Stimulated activated CD4-positive, alpha-beta T cell treated with anti-CD3 and anti-CD28 coated beads, Interleukin-12 subunit alpha, Interleukin-12 subunit beta, amount 100 ng/mL, for 4 hours (primary cell): ENCODE measurements at places on chromosomes 12 and 14.

GRCh38 chr12:1505576-1505975, 88.8 kb downstream of the FBXL14 start:
- DNase-seq = no peak

DNA sequence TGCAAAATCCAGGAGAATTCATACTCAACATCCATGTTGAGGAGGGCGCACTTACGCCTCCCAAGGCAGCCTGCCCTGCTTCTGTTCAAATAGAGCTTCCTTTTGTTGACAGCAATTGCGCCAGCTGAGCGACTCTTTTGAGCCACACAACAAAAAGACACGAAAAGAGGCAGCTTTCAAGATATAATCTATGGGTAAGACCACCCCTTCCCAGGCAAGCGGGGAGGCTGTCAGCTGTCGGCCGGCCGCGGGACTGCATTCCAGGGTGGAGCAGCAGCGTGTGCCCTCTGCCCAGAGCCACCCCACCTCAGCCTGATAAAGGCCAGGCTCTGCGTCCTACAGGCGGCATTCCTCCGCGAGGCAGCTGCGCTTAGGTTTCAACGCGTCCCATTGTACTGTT, 15.8 kb upstream of the STAB2 start:
- no peak for DNase-seq

GRCh38 chr12:110284597-110284996, 3.5 kb downstream of the ATP2A2 start:
- no peak for DNase-seq

- no peak for DNase-seq
These were observed 22.8 kb upstream of the LALBA start for GRCh38 chr12:48592591-48593086.

DNA sequence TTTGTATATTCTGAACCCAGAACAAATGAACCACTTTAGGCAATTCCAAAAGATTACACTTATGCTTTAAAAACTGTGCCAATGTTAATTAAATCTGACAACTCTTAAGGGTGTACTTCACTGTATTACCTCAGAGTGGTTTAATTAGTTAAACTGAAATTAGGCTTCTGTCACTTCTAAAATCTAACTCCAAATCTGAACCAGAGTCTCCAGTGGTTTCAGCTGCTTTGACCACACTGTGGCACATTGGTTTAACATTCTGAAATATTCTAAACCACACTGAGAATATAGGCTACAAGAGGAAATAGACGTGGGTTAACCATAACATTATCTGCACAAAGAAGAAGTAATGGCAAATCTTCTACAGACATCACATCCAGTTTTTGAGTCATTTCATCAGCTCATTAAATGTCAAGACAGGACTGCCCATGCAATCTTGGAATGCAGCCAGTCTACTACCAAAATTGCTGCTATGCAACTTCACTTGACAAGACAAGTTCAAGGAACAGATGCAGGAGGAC, 94.8 kb downstream of the LRP6 start:
- no peak for DNase-seq

DNA sequence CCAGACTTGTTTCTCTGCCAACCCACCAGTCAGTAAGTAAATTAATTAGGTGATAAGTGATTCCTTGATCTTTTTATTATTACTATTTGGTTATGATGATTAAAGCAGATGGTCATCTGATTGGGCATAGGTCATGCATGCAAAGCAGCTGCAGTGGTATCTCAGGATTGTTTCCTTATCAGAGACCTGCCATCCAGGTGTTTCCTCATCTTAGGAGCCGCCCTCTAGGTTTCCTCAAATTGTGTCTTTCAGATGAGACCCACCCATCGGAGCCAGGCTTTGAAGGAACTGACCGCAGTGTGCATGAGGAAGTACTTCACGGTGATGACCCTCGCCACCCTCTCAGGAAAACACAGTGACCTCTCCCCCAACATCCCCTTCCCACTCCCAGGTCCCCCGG, 63.3 kb downstream of the ZFP36L1 start:
- DNase-seq = no peak

DNA sequence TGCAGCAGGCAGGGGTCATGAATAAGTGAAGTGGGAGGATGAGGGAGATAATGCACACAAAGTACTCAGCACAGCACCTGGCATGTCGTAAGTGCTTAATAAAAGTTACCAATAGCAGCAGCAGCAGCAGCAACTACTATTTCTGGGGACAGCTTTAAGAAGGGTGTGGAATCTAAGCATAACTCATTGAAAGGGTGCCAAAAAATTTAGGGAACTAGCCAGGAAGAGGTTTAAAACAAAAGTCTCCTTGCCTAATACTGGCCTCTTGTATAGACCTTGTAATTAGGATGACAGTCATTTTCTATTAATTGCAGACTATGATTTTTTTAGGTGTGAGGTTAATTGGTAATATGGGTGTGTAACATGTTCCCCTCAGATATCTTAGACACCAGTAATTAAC, 179.9 kb downstream of the PTPN11 start:
- no peak for DNase-seq

DNA sequence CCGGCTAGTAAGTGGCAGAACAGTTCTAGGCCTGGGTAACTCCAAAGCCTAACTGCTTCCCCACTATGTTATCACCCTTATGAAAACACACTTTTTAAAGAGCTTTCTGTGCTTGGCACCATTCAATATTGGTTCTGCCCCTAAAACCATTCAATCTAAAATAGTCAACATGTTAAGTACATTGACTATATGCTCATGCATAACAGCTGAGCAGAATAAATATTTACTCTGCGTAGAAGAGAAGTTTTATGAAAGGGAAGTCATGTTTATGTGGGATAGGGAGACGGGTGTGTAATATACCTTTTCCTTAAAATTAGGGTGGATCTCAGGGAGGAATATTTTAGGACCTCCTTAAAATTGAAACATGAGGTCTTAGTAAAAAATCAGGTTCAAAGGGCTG, 80.5 kb downstream of the SAMD4A start:
- DNase-seq = no peak

- DNase-seq = no peak
These were observed 7.1 kb downstream of the IPO4 start for GRCh38 chr14:24181371-24182077.

- no peak for DNase-seq
These were observed 160.5 kb downstream of the PIK3C2G start for GRCh38 chr12:18421867-18422266.

DNA sequence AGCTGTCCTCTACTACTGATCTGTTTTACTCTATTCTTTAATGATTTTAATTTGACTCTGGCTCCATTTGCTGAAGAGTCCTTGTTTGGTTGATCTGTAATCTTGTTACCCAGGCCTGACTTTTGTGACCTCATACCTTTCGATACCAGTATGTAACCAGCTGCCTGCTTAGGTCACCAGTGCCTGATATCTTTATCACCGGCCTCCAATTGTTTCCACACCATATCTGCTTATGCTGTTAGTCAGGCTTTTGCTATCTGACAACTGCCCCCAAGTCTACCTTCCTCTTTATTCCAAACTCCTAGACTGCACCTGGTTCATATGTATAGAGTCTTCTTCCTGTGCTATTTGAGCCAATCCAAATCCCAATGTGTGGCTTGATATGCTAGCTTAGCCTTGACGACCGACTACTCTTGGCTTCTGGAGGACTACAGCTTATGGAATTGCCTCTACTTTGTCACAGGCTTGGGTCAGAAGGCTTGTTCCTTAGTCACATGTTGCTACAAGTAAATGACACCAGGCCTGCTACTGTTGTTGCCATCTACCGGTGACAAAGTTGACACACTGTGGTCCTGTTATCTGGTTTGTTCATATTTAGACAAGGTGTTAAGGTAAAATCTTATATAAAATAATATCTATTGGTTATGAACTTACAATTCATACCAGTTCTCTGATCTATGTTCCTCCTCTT, 193.9 kb downstream of the TRHDE start:
- DNase-seq = no peak

- no peak for DNase-seq
These were observed 83.0 kb downstream of the TRAFD1 start for GRCh38 chr12:112208301-112208910.

DNA sequence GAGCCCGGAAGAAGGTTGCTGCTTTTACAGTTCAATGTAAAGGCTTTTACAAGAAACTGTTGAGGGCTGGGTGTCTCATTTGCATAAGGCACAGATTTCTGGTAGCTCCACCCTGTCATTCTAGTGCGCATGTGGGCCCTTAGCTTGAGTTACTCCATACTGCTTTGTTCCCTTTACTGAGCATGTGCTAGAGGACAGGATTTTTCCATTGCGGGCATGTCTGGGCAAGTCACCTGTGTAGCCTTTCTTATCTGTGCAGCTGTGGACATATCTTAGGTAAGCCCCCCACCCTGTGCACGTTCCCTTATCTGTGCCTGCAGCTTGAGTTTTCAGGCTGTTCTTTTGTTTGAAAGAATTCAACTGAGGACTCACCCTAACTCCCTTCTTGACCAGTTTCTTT, 56.2 kb upstream of the ARHGAP5 start:
- DNase-seq = no peak

- no peak for DNase-seq
These were observed 15.9 kb downstream of the PLEKHG3 start for GRCh38 chr14:64720131-64720576.

DNA sequence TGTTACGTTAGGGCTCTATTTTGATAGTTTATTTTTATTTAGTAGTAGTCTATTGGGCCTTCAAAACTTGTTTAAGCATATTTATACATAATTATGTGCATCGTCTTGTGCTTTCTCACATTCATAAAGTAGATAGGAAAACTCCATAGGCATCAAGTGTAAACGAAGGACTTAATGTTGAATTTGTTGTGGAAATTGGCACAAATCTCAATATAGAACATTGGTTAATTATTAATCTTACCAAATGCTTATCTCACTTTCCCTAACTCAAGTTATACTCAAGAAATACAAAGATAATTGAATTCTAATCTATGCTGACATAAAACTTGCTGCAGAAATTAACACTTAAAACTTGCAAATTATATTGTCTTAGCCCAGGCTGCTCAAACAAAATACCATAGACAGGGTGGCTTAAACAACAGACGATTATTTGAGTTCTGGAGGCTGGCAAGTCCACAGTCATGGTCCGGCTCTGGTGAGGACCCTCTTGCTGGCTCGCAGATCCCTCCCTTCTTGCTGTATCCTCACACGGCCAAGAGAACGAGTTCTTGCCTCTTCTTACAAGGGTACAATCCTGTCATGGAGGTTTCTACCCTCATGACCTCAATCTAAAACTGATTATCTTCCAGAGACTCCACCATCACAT, 18.8 kb downstream of the STYX start:
- DNase-seq = no peak

- DNase-seq = no peak
These were observed 21.8 kb upstream of the TRIM9 start for GRCh38 chr14:51116682-51117081.

- DNase-seq = no peak
These were observed 209.6 kb upstream of the KRR1 start for GRCh38 chr12:75720812-75721641.

- no peak for DNase-seq
These were observed 73.5 kb upstream of the OR10AD1 start for GRCh38 chr12:48276621-48277020.

GRCh38 chr14:98175436-98175835, 1096.6 kb downstream of the BCL11B start:
- DNase-seq = no peak

GRCh38 chr12:87678453-87678852, 350.7 kb downstream of the C12orf50 start:
- DNase-seq = no peak

DNA sequence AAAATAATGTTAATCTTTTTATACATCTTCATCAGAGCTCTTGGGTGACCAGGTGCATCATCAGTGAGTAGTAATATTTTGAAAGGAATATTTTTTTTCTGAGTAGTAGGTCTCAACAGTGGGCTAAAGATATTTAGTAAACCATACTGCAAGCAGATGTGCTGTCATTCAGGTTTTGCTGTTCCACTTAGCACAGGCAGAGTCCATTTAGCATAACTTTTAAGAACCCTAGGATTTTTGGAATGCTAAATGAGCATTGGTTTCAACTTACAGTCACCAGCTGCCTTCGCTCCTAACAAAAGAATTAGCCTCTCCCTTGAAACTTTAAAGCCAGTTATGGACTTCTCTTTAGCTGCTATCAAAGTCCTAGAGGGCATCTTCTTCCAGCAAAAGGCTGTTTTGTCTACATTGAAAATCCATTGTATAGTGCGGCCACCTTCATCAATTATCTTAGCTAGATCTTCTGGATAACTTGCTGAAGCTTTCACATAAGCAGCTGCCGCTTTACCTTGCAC, 24.6 kb downstream of the RIMKLB start:
- DNase-seq = no peak

DNA sequence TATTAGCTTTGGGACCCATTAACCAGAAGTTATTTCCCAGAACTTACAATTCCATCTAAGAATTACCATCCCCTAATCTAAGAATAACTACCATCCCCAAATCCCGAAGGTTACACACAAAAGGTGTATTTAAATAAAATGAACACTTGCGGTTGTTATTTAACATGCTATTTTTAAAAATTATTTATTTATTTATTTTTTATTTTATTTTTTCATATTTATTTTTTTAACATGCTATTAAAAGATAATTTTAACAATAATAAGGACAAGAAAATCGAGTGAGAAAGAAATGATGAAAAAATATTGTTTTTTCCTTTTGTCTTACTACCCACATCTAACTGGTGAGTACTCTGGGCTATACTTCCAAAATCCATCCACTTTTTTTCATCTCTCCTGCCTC, 6.3 kb downstream of the FBXO33 start:
- no peak for DNase-seq

- DNase-seq = no peak
These were observed 89.2 kb downstream of the PDZRN4 start for GRCh38 chr12:41277100-41277945.

DNA sequence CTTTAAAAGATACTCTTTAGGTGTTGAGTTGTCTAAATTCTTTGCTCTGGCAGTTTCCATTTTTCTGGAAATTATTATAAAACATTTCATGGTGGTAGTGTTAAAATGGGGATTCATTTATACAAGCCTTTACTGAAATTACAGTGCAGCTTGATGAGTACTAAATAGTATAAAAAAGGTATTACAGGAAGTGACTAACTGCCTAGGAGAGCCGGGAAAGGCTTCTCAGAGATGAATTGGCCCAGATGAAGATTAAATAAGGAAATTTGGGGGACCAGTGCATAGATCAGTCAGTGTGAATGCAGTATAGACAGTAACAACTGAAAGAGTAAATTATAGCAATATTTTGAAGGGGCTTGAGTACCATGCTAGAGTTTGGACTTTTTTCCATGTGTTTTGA, 7.5 kb downstream of the PSMA6 start:
- no peak for DNase-seq

DNA sequence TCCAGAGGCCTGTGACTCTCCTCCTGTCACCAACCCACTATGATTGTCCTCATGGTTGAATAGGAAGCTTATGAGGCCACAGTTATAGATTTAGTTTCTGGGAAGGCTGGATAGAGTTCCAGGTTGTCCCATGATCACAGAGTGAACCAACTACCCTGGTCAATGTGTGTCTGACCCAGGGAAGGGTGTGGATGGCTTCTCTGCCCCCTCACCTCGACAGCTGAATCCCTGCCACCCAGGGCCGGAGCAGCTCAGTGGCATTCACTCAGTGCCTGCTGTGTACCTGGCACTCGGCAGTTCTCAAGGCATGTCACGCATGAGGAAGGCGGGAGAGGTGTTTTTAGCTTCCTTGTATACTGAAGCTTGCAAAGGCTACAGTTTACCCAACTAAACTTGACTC, 43.2 kb downstream of the JDP2 start:
- no peak for DNase-seq

- DNase-seq = no peak
These were observed 1.4 kb downstream of the SGPP1 start for GRCh38 chr14:63726499-63726898.
